Islet precursor cell (in vitro differentiated cells): ENCODE measurements at places on chromosomes 16 and 17.

DNA sequence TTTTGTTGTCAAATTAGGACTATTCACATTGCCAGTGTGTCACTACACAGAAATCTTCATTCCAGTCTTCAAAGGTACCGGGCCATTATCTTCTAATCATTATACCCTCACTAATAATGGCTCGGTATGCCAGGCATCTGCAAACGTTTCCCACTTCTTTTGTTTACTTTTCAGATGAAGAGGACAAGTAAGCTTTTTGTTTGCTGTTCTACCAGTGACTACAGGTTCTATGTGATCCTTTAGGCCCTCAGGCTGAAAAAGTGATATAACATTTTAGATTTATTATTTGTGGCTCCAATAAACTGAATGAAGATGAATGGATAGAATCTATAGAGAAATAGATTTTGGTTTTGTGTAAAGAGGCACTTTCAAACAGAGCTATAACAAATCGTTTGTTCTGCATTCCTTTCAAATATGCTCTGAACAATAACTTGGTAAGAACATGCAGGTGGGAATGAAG is 403 bp upstream of the KRTAP3-1 start:
- DNase-seq = peak; percentile 84

DNA sequence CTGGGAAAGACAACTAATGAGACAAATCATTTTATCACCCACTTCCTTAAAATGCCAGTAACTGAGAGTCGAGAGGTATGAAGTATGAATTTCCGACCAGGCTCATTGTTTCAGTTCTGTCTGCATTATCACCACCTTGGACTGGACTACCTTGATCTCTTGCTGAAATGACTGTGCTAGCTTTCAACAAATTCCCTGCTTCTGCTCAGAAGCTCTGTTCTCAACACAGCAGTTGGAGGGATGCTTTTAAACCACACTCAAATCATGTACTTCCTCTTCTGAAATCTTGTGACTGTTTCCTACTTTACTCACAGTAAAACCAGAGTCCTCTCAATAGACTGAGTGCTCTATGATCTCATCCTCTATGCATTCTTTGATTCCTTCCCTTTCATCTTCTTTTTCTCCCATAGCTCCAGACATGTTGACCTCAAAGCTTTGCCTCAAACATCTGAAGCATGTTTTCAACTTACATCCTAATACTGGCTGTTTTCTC is 195.8 kb downstream of the KCNJ2 start:
- DNase-seq = peak; percentile 88

DNA sequence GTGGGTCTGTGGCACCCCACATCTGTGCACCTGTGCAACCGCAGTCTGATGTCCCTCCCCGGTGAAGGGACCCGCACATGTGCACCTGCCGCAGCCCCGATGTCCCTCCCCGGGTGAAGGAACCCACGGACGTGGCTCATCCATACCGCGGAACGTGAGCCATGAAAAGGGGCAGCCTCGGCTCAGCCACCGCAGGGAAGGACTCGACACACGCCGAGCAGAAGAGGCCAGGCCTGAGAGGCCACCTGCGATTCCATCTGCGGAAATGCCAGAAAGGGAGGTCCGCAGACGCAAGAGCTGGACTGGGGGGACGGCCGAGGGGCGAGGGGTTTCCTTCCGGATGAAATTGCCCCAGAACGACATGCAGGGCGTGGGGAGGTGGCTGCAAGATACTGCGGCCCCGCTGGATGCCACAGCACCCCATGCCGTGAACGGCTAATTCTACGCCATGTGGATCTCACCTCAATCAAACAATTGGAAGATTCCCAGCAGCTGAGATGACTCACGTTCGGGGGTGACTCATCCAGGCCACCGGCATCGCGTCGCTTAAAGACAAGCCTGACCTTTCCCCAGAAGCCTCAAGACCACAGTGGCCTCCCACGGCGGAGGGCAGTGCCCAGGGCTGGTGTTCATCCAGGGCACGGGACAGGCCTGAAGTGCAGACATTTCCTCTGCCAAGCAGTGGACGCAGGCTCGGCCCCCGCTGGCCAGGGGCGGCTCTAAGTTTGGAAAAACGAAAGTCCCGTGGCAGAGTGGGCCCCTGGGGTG is 21.0 kb downstream of the SOX8 start:
- peak; percentile 86 for DNase-seq

GRCh38 chr17:17537311-17538099 is 41.3 kb upstream of the RASD1 start:
- DNase-seq = no peak

- DNase-seq = no peak
These were observed 32.6 kb downstream of the TMEM100 start for GRCh38 chr17:55690105-55690508.

DNA sequence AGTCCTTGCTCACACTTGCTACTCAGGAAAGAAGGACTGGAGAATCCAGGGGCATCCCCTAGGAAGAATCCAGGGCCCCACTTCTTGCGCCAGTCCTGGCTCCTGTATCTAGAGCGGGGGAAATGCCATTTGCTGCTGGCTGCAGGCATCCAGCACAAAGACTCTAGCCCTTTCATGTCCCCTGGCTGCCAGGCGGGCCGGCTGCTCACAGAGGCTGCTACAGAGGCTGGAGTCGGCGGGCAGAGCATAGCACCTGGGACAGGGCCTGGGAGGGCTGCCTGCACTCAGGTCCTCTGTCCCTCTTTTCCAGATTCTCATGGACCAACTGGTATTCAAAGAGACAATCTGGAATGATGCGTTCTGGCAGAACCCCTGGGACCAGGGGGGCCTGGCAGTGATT is 13.8 kb downstream of the SMIM5 start:
- DNase-seq = peak; percentile 62
